ENCODE measurements at places on chromosomes 1 and 21.
A peak's percentile ranks its signal among the peaks of the same experiment; 100 is the strongest.

DNA sequence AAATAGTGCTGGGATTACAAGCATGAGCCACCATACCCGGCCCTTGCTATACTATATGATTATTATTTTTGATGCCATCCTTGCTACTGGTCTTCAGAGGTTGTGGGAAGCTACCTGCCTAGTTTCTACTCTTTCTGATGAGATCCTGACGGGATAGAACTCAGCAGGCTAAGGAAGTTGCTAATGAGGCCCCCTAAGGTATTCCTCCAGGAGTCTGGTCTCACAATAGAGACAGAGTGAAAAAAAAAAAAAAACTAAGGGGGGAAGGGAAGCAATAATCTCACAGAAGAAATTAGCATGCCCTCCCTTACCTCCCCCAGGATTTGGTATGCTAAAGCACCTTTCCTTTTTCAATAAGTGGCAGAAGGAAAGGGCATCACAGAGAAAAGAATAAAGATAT, 17.6 kb downstream of the INTS3 start:
- no peak for DNase-seq

DNA sequence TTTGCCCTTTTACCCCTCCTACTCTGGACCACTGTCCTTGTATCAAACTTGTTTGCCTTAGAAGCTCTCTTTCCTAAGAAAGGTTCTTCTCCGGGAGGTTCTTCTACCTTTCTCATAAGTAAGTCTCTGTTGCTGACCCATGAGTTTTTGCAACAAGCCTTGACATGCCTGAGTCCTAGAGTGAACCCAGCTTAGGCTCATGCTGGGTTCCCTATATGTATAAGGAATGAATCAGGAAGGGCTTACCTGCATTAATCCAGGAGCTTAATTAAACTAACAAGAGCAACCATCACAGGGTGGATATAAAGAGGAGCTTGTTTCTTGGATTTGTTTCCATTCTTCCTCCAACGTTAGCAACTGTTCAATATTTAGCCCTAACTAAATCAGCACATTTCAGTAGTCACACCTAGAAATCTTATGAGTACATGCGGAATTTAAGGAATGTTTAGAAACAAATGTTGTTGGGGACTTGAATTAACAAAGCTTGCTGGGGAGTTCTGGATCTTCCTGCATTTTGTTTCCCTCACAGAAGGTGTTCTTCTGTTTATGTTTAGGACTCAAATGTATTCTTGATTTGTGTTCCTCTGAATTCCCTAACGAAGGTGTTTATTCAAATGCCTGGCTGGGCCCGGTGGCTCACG, 64.3 kb upstream of the RAB3GAP2 start:
- DNase-seq, result no peak

DNA sequence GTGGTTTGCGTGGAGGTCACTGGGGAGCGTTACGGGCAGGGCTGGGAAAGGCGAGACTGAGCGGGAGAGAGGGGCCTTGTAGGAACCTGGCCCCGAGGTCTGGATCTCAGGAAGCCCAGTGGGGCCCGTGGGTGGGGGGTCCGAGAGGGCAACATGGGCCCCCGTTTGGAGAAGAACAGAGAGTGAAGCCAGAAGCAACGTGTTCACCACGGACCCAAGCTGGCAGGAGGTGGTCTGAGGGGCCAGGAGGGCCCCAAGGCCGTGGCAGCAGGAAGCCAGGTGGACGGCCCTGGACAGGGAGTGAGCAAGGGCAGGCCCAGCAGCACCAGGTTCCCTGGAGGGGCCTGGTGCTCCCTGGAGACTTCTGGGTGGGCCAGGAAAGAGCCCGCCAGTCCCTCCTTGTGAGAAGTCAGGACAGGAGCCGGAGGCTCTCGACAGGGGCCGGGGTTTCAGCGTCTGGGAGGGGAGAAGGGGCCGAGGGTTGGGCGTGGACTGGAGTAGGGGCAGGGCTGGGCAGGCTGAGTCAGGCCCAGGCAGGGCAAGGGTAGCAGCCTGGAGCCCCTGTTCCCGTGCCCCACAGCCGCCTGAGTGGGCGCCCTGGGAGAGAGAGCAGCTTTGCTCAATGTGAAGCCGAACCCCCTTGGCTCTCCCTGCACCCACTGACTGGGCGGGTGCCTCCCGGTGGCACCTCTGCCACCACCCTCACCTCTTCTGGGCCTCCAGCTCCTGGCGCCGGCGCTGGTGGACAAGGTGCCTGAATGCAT, 33.5 kb downstream of the CFAP74 start:
- DNase-seq, result no peak

DNA sequence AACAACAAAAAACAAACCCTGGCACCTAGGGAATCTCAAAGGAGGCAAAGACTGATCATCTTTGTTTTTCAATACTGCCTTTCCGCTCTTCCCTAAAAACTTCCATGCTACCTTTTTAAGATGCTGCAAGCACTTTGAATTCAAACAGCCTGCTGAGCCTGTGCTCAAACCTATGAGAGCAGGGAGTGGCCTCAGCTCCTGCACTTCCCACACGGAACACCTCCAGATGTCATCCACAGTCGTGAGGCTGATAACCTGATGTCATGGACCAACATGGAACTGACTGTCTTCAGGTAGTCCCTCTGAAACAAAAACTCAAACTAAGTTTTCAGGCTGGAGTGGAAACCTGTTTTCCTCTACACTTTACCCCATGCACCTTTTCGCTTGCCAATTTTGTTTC, 46.8 kb downstream of the DESI2 start:
- DNase-seq, result no peak

DNA sequence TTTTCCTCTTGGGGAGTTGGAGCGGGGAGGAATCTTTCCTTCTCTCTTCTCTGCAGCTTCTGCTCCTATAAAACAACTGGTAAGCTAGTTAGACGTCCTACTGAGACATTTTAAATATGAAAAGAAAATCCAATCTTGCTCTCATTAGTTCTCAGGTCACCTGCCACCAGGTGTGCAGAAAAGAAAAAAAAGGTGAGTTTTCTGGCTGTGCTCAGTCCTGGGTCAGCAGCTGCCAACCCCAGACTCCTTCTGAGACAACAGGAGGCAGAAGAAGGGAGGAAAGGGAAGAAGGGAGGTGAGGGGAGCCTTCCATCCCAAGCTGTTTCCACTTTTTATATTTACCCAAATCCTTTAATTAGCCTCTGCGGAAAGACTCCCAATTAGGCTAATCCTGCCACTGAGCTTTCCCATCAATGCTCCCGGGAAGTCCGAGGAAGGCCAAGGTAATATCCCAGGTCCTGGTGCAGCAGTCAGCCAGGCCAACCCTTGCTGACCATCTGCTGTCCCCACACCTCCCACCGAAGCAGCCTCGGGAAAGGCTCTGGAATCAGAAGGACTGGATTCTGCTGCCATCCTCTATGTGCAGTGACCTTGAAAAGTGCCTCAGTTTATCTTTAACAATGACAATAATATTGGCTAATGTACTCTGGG, 33.4 kb downstream of the GLIS1 start:
- peak; percentile 22 for DNase-seq

GRCh38 chr21:34282223-34282622, 81.6 kb upstream of the KCNE2 start:
- DNase-seq, result no peak

DNA sequence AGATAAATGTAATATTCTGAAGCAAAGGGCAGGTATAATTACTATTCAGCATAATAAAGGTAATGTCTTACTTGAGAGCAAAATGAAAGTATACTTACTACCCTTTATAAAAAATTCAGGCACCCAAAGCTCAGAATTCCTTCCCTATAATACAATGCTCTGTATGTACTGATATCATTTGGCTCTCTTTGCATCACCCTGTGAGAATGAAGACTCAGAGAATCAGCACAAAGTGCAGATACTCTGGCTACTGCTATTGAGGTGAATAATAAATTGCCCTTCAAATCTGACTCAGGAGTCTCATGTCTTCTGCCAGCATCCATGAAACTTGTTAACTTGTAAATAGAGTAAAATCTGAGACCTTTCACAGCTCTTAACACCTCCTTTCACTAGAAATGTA, 108.5 kb upstream of the KCTD3 start:
- no peak for DNase-seq

GRCh38 chr1:193211539-193211938, 25.1 kb upstream of the B3GALT2 start:
- DNase-seq, result no peak

- no peak for DNase-seq
These were observed 42.2 kb downstream of the PCNX2 start for GRCh38 chr1:233253231-233253831.

- DNase-seq, result no peak
These were observed 133.9 kb upstream of the SGIP1 start for GRCh38 chr1:66399888-66400529.

DNA sequence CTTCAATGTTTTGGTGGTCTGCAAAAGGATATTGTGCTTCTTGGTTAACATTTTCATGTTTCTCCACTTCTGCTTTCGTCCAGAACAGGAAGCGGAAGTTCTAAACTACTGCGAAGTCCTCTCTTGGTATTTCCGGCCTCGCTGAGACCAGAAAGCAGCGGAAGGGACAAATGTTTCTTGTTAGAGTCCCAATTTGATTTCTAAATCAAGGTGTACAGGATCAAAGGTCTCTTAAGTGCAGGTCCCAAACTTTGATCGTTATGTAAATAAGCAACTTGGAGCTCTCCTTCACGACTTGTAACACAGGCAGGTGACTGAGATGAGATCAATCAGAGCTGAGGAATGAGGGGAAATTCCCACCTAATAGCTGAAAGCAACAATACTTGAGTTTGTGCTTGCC, 40.1 kb upstream of the HMCN1 start:
- no peak for DNase-seq

GRCh38 chr1:76141929-76142328, 67.4 kb downstream of the ST6GALNAC3 start:
- DNase-seq, result no peak

DNA sequence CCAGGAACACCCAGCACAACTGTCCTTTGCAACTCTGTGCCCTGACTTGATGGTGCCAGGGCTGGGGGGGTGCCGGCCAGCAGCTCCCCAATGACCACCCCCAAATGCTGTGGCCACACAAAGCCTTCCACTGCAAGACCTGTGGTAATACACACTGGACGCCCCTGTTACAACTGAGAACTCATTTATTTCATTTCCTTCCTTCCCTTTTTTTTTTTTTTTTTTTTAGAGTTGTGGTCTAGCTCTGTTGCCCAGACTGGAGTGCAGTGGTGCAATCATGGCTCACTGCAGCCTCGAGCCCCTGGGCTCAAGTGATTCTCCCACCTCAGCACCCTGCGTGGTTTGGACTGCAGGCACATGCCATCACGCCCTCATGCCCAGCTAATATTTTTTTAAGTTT, 25.2 kb downstream of the TP73 start:
- no peak for DNase-seq

- DNase-seq, result no peak
These were observed 252.2 kb downstream of the GRIK3 start for GRCh38 chr1:36782085-36782484.

GRCh38 chr1:88466011-88466410, 218.1 kb upstream of the PKN2 start:
- no peak for DNase-seq

GRCh38 chr1:66873111-66873510, 51.5 kb downstream of the DNAI4 start:
- DNase-seq, result no peak

- no peak for DNase-seq
These were observed 152.4 kb downstream of the PRDM16 start for GRCh38 chr1:3221112-3222041.

GRCh38 chr21:18070392-18070791, 174.2 kb upstream of the CHODL start:
- DNase-seq, result no peak

- DNase-seq, result no peak
These were observed 8.3 kb downstream of the TGFBR3 start for GRCh38 chr1:91877574-91878208.

DNA sequence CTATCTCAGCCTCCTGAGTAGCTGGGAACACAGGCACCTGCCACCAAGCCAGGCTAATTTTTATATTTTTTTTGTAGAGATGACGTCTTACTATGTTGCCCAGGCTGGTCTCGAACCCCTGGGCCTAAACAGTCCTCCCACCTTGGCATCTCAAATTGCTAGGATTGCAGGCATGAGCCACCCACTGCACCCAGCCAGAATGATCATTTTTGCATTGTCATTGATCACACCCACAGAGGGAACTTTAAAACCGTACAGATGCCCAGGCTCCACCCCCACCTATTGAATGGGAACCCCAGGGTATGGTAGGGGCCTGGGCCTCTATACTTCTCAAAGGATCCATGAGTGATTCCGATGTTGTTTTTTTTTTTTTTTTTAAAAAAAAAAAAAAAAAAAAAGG, 36.7 kb downstream of the ETNK2 start:
- DNase-seq, result no peak

DNA sequence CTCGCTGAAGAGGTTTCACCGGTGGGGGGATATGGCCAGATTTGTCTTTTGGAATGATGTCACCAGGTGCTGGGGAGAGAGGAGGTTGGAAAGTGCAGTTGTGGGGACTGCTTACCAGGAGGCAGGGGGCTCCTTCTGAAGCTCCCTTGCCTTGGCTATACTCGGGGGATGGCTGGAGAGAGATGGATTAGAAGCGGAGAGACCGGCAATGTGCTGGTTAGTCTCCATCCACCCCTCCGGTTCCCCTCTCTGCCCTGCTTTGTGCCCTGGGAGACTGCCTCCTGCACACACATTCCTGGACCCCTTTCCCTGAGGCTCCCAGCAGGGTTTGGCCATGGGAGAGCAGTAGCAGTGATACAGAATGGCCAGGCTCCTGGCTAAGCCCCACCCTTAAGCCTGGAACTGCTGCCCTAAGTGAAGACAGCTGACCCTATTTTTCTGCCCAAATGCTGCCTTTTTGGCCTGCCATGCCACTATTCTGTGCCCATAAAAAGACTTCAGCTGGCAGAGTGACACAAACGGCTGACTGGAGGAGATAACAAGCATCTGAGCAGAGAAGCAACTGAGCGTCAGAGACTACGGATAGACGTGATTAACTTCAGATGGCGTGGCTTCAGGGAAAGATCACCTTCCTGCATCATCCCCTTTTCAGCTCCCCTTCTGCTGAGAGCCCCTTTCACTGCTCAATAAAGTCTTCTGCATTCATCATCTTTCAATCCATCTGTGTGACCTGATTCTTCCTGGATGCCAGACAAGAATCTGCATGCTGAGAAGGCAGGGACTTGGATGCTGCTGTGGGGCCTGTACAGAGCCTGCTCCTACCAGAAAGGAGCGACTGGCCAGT, 14.5 kb upstream of the VPS13D start:
- no peak for DNase-seq

GRCh38 chr1:113048064-113048463, 24.9 kb upstream of the LRIG2 start:
- no peak for DNase-seq

- no peak for DNase-seq
These were observed 430 bp downstream of the FBXO2 start for GRCh38 chr1:11653861-11654136.

GRCh38 chr21:44002511-44002910, 9.6 kb upstream of the TRAPPC10 start:
- no peak for DNase-seq

- DNase-seq, result no peak
These were observed 44.3 kb downstream of the DISP3 start for GRCh38 chr1:11523261-11523660.

GRCh38 chr1:98766255-98766654, 104.7 kb downstream of the SNX7 start:
- DNase-seq, result no peak

- no peak for DNase-seq
These were observed 2.2 kb upstream of the PRDM2 start for GRCh38 chr1:13697738-13698137.

GRCh38 chr1:188061881-188062280, 1233.1 kb downstream of the PLA2G4A start:
- no peak for DNase-seq
